ENCODE measurements at places on chromosomes 1 and 21. TPM values are rescaled to one million over a fixed set of nuclear protein-coding genes. Genes with fewer than 3 reads are reported as not detected.
A peak's percentile ranks its signal among the peaks of the same experiment; 100 is the strongest.

- DNase-seq: peak; percentile 12
Observed at GRCh38 chr1:17944646-17945045, 163.0 kb upstream of the IGSF21 start.

- DNase-seq: no peak
Observed at GRCh38 chr1:94955767-94956632, 29.1 kb upstream of the CNN3 start.

DNA sequence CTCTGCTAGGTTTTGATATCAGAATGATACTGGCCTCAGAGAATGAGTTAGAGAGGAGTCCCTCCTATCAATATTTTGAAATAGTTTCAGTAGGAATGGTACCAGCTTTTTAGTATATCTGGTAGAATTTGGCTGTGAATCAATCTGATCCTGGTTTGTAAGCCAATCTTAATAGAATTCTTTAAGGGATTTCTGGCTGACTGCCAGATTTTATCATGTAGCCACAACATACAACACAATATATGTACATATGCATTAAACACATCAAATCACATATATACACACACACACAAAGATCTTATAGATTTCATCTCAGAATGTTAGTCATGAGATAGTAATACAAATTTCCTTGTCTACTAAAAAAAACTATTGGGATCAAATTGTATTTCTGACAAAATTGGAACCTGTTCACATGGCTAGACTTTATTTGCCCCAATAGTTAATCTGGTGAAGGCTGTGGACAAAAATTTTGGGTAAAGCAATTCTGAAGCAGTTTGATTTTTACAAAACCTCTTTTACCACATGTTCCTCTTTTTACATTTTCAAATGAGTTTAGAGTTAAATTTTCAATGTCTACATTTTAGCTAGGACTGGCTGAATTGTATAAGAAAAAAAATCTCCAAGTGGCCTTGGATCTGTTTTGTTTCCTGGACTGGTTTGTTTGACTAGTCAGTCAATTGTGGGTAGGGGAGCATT is 151.7 kb downstream of the FASLG start:
- DNase-seq: no peak

The CENPF gene
- 33.1 TPM for total RNA-seq

DNA sequence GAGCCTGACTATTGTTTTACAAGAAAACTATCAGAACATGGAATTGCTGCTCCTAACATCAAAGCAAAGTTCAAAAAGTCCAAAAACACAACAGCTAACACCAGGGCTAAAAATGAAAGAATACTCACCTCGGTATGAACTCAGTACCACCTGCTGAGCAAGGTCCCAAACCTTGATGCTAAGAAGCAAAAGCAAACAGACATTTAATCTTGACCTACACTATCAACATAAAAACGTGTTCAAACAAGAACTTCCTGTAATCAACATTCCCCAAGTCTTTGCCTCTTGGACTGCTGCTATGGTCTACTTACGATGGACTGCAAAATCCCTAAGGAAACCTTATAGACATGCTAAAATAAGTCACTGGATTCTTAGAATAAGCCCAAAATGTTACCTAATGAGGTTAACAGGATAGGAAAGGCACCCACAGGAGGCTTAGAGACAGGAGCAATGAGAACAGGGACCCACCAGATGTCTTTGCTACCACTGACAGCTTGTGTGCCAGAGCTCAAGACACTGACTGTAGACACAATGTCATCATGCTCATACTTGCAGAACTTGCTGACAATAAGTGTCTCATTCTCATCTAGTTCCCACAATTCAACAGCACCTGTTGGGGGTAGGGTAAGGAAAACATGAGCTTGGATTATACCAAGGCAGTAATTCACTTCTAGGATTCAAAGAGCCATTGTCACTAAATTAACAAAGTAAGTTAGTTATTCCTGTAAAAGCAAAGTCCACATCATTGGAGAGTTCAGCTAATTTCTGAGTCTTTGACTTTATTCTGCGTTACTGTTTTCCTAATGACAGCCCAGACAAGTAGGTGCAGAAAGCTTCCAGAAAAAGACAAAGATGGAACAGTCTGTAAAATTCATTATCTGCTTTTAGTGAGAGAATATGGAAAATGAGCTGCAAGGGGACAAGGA is 1.8 kb downstream of the WDR77 start:
- no peak for DNase-seq

The AIRE gene
- total RNA-seq: not detected

The MYOCOS gene
- total RNA-seq: not detected

- DNase-seq: peak; percentile 13
Observed at GRCh38 chr1:197519741-197520334, 251.8 kb downstream of the CRB1 start.

DNA sequence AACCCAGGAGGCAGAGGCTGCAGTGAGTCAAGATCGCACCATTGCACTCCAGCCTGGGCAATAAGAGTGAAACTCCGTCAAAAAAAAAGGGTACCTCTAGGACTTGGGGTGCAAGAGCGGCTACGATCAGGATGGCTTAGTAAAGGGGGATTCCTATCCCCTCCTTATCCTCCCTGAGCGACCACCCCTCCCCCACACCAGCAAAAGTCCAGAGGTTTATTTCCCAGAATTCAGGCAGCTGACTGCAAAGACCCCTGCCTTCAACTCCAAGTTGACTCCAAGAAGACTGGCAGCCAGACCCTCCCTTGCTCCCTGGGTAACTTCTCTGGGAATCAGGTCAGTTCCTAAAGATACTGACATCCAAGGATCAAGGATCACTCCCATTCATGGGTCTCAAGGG is 12.4 kb upstream of the PRDM16 start:
- no peak for DNase-seq
